HCT116 (cell line): ENCODE measurements at places on chromosomes 3 and 15. TPM values are rescaled to one million over a fixed set of nuclear protein-coding genes. Genes with fewer than 3 reads are reported as not detected.

- DNase-seq, result no peak
- no peaks in the 10 kb centered on the region for H3K4me1 ChIP-seq
- H3K27ac ChIP-seq, result no peak overlapping the region
- no peaks in the 10 kb centered on the region for H3K27me3 ChIP-seq
These were observed 1014.1 kb upstream of the SEMA6D start for GRCh38 chr15:46703020-46703861.

DNA sequence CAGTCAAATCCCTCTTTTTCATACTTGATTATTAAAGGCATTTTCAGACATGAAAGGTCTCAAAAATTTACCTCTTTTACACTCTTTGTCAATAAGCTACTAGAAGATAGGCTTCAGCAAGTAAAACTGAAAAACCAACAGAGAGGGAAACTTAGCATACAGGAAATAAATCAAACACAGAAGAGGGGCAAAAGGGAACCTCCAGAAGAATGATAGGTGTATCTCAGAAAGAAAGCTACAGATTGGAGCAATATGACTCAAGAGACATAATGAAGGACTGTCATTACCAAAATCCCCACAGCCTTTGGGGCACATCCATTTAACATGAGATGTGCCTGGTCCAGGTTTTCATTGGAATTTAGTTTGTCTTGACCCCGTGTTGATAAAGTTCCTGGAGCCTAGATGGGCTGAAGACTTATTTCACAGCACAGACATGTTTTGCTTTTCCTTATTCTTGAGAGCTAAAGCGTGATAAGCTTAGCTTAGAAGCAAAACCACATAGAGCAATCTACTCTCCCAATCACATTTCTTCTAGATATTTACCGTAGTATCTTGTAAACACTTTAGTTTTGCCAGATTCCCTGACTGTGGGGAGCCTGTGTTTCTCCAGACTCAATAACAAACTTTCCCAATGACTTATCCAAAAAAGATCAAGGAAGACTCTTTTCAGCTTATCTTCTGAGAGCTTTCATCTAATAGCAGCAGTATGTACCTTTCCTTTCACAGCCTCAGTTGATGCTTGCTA, 11.7 kb downstream of the LRRFIP2 start:
- H3K27ac ChIP-seq, result no peak overlapping the region
- no peaks in the 10 kb centered on the region for H3K36me3 ChIP-seq
- H3K27me3 ChIP-seq, result no peaks in the 10 kb centered on the region
- no peaks in the 10 kb centered on the region for H3K4me1 ChIP-seq
- DNase-seq, result no peak
- no peak overlapping the region for H3K4me3 ChIP-seq

Gene SCG3
- not detected for total RNA-seq

- peak; percentile 57 for DNase-seq
- no peaks in the 10 kb centered on the region for H3K27me3 ChIP-seq
- peaks cover 10% of the 10 kb centered on the region for H3K4me1 ChIP-seq
- H3K27ac ChIP-seq, result no peak overlapping the region
These were observed 312.7 kb upstream of the CCDC54 start for GRCh38 chr3:107064405-107065060.

GRCh38 chr3:40745381-40746106, 220.8 kb downstream of the ZNF621 start:
- H3K36me3 ChIP-seq, result no peaks in the 10 kb centered on the region
- no peak overlapping the region for H3K27ac ChIP-seq
- H3K27me3 ChIP-seq, result peaks cover 15% of the 10 kb centered on the region; the same call in 1 of the 2 replicates
- DNase-seq, result no peak

- H3K36me3 ChIP-seq, result no peaks in the 10 kb centered on the region
- H3K27ac ChIP-seq, result no peak overlapping the region
- no peak overlapping the region for H3K4me3 ChIP-seq
- peaks cover 16% of the 10 kb centered on the region; the same call in 1 of the 2 replicates for H3K4me1 ChIP-seq
These were observed 27.9 kb upstream of the TGFBR2 start for GRCh38 chr3:30578479-30578878.

Gene MCF2L2
- 1.5 TPM for total RNA-seq

Gene PTX3
- 0.37 TPM for total RNA-seq

Gene GOLGA8M
- 0.44 TPM for total RNA-seq

Gene GOLGA6L10
- total RNA-seq, result 1.2 TPM

- peak overlapping the region; percentile 55 for H3K27ac ChIP-seq
- H3K4me1 ChIP-seq, result peaks cover 41% of the 10 kb centered on the region
- H3K27me3 ChIP-seq, result no peaks in the 10 kb centered on the region
- H3K36me3 ChIP-seq, result no peaks in the 10 kb centered on the region
- DNase-seq, result peak; percentile 84
- peak overlapping the region; percentile 50 for H3K4me3 ChIP-seq
These were observed 24.5 kb downstream of the IQGAP1 start for GRCh38 chr15:90412356-90413194.

- no peak overlapping the region for H3K4me3 ChIP-seq
- DNase-seq, result no peak
These were observed 1.3 kb downstream of the MINAR1 start for GRCh38 chr15:79433276-79433990.

DNA sequence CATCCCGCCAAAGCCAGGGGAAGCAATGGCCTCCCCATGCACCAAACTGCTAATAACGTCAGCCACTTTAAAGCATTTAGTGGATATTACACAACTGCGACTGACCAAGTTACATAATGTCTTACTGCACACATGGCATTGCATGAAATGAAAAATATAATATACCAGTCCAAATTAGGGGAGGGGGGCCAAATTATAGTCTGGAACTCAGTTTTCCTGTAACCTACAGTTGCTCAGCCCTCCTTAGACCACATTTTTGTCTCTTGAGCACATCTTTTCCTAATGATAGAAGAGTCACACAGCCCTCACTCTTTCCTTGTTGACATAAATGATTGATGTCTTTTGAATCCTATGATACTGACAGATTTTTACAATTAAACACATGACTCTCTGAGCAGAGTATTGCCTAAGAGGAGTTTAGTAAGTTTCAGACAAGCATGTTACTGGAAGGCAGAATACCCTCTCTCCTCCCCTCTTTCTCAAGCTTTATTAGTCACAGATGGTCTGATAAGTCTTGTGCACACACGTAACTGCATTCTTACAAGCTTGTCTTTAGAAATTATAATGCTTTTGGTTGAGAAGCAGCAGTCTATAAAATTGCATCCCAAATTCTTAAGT, 1.1 kb upstream of the PLD1 start:
- H3K27ac ChIP-seq, result no peak overlapping the region
- no peak overlapping the region for H3K4me3 ChIP-seq
- H3K27me3 ChIP-seq, result no peaks in the 10 kb centered on the region
- H3K36me3 ChIP-seq, result no peaks in the 10 kb centered on the region
- H3K4me1 ChIP-seq, result peaks cover 46% of the 10 kb centered on the region

- H3K27ac ChIP-seq, result no peak overlapping the region
- no peaks in the 10 kb centered on the region for H3K4me1 ChIP-seq
- H3K4me3 ChIP-seq, result no peak overlapping the region
- no peaks in the 10 kb centered on the region for H3K27me3 ChIP-seq
- no peak for DNase-seq
These were observed 128.4 kb upstream of the HACD2 start for GRCh38 chr3:123713211-123713610.

DNA sequence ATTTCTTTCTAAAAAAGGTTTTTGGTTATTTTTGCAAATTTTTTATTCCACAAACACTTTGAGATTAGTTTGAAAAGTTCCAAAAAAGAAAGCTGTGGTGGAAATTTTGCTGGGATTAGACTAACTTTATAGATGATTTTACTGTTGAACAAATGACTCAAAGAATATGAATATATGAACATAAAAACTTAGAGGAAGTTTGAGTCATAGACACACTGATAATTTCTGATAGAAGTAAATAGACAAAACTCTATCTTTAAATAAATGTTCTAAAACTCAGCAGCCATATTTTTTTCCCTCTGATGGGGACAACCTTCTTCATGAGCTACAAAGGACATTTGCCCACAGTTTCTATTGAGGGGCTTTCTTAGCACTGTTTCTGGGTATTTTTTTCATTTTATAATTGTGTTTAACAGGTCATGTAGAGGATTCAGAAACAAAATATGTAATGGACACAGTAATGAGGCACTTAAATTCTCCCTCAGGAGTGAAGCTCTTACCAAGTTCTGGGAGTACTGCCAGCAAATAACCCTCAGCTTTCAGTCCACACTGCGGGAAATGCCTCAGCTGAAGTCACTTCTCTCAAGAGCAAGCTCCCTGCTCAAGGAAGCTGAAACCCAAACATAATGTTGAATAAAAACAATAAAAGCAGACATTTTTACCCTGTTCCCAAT, 157.6 kb downstream of the NFKBIZ start:
- no peak overlapping the region for H3K27ac ChIP-seq
- H3K4me1 ChIP-seq, result no peaks in the 10 kb centered on the region
- H3K27me3 ChIP-seq, result no peaks in the 10 kb centered on the region
- no peaks in the 10 kb centered on the region for H3K36me3 ChIP-seq

GRCh38 chr3:55524565-55525244, 37.6 kb upstream of the WNT5A start:
- no peaks in the 10 kb centered on the region for H3K27me3 ChIP-seq
- H3K4me1 ChIP-seq, result no peaks in the 10 kb centered on the region
- no peaks in the 10 kb centered on the region for H3K36me3 ChIP-seq
- DNase-seq, result no peak
- H3K4me3 ChIP-seq, result no peak overlapping the region

DNA sequence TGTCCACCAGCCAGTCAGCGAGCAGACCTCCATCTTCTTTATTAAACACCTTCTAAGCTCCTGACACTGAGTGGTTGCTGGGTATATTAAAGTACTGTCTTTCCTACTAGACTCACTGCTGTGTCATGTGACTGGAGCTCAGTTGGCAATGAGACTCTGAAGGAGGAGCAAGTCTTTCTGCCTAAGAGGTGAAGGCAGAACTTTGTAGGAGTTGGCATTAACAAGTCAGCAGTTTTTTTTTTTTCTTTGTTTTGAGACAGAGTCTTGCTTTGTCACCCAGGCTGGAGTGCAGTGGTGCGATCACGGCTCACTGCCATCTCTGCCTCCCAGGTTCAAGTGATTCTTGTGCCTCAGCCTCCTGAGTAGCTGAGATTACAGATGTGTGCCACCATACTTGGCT, 62.2 kb downstream of the ABHD5 start:
- no peaks in the 10 kb centered on the region for H3K36me3 ChIP-seq
- no peak overlapping the region for H3K4me3 ChIP-seq
- no peak overlapping the region for H3K27ac ChIP-seq
- no peak for DNase-seq
- no peaks in the 10 kb centered on the region for H3K27me3 ChIP-seq

- H3K4me3 ChIP-seq, result no peak overlapping the region
- no peak overlapping the region for H3K27ac ChIP-seq
- 0 out of 2 replicates have a peak, but pooled peaks cover 4% of the 10 kb centered on the region for H3K36me3 ChIP-seq
- no peaks in the 10 kb centered on the region for H3K27me3 ChIP-seq
These were observed 2.6 kb downstream of the SPG21 start for GRCh38 chr15:64987136-64987535.

Gene SAMD7
- total RNA-seq, result not detected

DNA sequence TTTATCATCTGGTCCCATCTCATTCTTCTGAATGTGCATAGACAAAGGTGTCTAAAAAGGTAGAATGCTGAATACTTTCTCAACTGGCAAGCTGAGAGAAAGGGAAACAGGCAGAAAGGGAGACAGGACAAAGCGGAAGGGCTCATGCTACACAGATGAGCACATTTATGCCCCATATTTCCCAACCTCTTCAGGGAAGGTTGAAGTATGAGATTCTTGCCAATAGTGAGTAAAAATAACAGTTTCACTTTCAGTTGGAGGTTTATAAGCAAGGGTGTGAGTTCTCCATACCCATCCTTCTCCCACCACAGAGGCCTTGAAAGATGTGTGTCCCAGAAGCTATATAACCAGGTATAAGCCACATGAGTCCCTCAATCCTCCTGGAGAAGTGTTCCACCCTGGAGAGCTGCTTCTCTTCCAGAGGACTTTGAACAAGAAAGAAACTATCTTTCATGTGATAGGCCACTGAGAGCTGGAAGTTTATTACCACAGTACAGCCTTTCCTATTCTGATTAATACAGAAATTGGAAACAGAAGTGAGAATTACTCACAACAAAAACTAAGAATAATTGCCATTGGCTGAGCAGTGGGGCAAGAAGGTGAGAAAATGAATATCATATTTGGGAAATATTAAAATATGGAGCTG, 709.4 kb upstream of the NR2F2 start:
- no peak overlapping the region for H3K4me3 ChIP-seq
- H3K27me3 ChIP-seq, result no peaks in the 10 kb centered on the region
- no peak for DNase-seq
- H3K4me1 ChIP-seq, result no peaks in the 10 kb centered on the region

- peak overlapping the region; percentile 62 for H3K4me3 ChIP-seq
- DNase-seq, result no peak
These were observed 659 bp downstream of the GADL1 start for GRCh38 chr3:30893678-30894325.

DNA sequence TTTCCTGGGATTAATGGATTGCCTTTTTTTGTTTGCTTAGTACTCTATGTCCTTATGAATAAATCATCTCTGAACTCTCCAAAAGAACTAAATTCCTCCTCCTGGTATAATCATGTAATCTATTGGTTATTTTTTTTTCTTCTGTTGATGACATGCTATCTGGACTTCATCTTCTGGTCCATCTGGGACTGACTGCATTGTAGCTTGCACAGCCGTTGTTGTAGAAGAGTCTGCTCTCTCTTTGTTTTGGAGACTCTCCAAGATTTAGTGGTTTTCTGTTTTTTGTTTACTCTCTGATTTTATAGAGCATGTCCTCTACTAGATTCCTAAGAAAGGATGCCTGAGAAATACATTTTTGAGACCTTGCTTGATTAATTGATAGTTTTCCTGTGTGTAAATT, 19.1 kb downstream of the IREB2 start:
- H3K4me3 ChIP-seq, result no peak overlapping the region
- H3K27me3 ChIP-seq, result no peaks in the 10 kb centered on the region
- no peaks in the 10 kb centered on the region for H3K4me1 ChIP-seq

DNA sequence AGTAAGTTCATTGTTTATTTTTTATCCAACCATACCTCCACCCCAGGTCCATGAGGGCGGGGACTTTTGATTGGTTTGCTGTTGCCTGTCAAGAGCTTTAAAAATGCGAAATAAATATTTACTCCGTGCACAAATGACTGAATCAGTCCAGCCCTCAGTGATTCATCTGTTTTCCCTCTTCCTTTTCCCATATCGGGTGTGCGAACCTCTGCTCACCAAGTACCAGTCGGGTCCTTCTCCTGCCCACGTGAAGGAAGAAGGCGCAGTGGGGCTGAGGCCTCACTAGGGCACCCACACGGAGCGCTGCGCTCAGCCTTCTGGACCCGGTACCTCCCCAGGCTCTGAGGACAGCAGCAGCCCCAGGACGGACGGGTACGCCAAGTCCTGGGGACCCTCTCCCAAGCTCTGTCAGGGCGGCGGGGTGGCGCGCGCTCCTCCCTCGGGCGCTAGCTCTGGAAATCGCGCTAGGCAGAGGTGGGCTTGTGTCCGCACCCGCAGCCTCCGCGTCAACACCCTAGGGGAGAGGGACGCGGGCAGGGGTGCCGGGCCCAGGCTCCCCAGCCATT, 70.5 kb upstream of the EPHB3 start:
- H3K4me1 ChIP-seq, result no peaks in the 10 kb centered on the region
- H3K4me3 ChIP-seq, result no peak overlapping the region
- no peak for DNase-seq
- peaks cover 23% of the 10 kb centered on the region for H3K27me3 ChIP-seq

- H3K4me3 ChIP-seq, result peak overlapping the region; percentile 58
- no peak overlapping the region for H3K27ac ChIP-seq
- peaks cover 2% of the 10 kb centered on the region; the same call in 1 of the 2 replicates for H3K4me1 ChIP-seq
- no peak for DNase-seq
These were observed 1.3 kb downstream of the B3GALNT1 start for GRCh38 chr3:161103776-161104385.

- no peak for DNase-seq
- H3K4me1 ChIP-seq, result peaks cover 10% of the 10 kb centered on the region; the same call in 1 of the 2 replicates
- H3K36me3 ChIP-seq, result no peaks in the 10 kb centered on the region
- H3K27me3 ChIP-seq, result no peaks in the 10 kb centered on the region
- H3K27ac ChIP-seq, result peak overlapping the region; percentile 68
- H3K4me3 ChIP-seq, result peak overlapping the region; percentile 65
These were observed 654 bp downstream of the RUBCN start for GRCh38 chr3:197736010-197736490.
